ENCODE measurements at places on chromosomes 6 and 20.

DNA sequence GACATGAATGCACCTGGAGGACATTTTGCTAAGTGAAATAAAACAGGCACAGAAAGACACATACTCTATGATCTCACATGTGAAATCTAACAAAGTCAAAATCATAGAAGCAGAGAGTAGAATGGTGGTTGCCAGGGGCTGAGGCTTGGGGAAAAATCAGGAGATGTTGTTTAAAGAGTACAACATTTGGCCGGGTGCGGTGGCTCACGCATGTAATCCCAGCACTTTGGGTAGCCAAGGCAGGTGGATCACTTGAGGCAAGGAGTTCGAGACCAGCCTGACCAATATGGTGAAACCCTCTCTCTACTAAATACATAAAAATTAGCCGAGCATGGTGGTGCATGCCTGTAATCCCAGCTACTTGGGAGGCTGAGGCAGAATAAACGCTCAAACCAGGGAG is 26.0 kb upstream of the LOC128125822 start:
- DNase-seq = no peak

- peak; percentile 79 for DNase-seq
These were observed 24.3 kb upstream of the SCRT2 start for GRCh38 chr20:699811-700338.

DNA sequence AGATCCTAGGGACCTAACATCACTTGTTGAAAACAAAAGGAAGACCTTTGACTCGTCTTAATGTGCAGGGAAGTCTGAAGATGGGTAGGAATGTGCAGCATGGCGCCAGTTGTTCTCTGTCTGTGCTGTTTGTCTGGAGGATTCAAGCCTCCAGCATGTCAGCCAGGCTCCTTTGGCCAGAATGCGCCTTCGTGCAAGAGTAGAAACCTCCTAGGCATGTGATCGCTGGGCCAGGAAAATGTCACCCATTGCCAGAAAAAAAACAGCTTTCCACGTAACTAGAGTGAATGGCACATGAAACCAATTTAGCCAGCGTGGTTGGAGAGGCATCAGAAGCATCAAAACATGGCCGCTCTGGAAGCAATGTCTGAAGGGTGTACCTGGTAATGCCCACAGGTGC is 132.7 kb downstream of the EDN1 start:
- DNase-seq = no peak

- DNase-seq = no peak
These were observed 204.2 kb downstream of the KCNQ5 start for GRCh38 chr6:72826037-72826436.

- DNase-seq = no peak
These were observed 38.2 kb upstream of the SUPT3H start for GRCh38 chr6:45415788-45416518.

DNA sequence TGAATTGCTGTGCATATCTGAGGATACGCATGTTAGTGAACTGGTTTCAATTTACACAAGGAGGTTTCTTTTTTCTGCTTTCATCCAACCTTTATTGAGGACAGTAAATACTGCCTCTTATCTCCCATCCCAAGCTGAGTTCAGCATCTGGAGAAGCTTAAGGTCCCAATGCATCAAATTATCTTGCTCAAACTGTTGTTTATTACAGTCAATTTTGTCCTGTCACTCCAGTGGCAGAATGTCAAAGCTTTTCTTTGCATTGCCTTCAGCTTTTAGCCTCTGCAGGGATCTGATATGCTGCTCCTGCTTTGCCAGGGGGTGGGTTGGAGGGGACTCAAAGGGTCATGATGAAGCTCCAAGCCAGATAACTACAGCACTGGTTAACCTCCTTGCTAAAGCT is 435.4 kb upstream of the SOX4 start:
- no peak for DNase-seq

- DNase-seq = no peak
These were observed 67.9 kb upstream of the THBS2 start for GRCh38 chr6:169321546-169321945.

DNA sequence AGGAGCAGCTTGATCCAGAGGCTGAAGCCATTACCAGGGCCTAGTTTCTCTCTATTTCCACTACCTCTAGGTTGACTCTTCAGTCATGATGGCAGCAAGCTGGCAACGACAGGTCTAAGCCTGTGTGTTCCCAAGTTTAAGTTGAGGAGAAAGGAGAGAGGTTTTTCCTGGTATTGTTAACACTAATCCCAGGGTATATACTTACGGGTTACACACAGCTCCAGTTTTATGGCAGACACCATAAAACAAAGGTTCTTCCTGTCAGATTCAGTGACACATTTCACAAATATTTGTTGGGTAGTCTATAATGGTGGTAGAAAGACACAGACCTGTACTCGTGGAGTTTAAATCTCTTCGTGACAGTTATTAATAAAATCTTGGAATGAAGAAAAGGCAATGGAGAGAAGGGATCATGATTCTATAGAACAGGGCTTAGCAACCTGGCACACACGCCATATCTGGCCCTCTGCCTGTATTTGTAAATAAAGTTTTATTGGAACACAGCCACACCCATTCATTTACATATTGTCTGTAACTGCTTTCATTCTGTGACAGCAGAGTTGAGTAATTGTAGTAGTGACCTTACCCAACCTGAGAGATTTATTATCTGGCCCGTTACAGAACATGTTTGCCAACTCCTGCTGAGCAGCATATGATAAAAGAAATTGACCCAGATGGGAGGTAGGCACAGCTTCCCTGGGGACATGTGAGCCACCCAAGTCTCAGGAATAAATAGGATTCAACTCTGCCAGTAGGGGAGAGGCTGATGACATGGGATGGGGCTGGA is 323.3 kb downstream of the CDH4 start:
- no peak for DNase-seq

DNA sequence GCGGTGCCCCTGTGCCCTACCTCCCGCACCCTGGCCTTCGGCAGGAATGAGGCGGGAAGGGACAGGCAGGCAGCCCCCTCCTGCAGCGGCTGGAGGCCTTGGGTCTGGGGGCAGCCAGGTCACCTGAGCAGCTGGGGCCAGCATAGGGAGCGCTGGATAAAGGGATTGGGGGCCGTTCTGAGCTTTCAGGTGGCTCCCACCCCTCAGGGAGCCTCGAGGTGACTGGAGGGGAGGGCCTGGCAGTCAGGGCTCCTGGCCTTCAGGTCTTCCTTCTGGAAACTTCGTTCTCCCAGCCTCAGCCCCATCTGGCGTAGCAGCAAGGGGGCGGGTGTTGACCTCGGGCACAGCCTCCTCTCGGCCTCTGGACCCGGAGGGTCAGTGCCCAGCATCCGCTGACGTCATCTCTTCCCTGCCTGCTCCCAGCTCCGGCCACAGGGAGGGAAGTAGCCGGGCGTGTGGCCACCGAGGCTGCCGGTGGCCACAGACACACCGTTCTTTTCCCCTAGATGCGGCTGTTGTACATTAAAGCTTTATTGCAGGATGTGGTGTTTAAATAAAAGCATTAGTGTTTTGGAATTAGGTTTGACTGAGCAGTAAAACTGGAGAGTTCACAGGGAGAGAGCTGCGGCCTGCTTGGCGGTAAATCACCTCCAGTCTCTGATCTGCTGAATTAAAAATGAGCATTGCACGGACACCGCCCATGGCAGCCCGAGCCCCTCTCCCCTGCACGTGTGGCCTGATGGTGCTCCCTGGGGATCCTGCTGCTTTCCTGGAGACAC is 80.0 kb upstream of the GATA5 start:
- peak; percentile 62 for DNase-seq

GRCh38 chr6:35718375-35718736 is 18.5 kb upstream of the ARMC12 start:
- DNase-seq = peak; percentile 75

DNA sequence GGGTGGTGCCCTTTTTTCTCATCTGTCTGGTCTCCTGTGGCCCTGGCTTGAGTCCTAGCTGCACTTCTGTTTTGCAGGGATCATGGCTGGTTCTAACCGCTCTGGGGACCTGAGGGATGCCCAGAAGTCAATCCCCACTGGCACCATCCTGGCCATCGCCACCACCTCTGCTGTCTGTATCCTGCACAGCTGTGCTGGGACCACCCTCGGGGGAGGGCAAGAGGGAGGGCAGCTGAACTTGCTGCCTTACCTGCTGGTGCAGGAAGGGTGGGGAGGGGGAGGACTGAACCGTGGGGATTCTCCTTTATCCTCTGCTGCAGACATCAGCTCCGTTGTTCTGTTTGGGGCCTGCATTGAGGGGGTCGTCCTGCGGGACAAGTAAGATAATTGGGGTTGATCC is 14.5 kb downstream of the SLC12A5 start:
- no peak for DNase-seq

- no peak for DNase-seq
These were observed 157.4 kb downstream of the OGFRL1 start for GRCh38 chr6:71446057-71446456.

DNA sequence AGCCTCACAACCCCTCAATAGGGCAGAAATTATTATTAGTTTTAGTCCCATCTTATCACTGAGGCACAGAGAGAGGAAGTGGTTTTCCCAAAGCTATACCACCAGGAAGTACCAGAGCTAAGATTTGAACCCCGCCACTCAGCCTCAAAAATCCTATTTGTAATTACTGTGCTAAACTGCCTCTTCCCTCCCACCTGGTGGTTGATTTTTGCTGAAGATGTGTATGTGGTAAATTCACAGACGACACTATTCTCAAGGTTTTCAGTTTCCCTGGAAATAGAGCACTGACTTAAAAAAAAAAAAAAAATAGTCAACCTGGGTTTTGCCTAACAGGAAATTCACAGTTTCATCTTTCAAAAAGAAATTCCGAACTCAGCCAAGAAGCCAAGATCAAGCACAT is 57.9 kb downstream of the TSHZ2 start:
- DNase-seq = no peak

DNA sequence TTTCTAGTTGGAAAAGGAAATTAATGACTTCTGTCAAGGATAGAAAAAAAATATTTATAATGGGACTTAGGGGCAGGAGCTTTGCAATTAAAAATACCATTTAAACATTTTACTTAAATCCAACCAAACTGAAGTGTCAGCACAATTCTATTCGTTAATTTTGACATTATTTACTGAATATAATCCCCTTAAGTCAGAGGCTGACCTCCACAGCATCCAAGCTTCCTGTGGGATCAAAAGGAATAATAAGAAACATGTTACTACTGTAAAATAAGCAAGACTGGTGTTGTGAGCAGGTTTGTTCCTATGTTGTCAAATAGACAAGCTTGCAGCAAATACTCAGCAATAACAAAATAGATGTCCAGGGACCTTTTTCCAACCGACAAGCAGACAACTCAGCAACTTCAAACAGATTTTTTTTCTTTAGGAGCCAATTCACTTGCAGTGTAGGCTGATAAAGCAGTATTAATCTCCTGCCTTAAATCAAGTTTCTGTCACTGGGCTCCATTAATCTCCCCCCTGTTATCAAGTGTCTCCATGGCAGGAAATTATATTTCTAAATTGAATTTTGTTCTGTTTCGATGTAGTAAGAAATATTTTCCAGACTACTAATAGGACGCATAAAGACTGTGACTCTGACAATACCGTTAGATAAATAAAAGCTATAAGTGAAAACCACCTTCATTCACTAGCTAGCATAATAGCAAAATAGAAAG is 157.4 kb downstream of the HACE1 start:
- no peak for DNase-seq

- DNase-seq = no peak
These were observed 31.4 kb downstream of the EDN3 start for GRCh38 chr20:59331721-59332329.

DNA sequence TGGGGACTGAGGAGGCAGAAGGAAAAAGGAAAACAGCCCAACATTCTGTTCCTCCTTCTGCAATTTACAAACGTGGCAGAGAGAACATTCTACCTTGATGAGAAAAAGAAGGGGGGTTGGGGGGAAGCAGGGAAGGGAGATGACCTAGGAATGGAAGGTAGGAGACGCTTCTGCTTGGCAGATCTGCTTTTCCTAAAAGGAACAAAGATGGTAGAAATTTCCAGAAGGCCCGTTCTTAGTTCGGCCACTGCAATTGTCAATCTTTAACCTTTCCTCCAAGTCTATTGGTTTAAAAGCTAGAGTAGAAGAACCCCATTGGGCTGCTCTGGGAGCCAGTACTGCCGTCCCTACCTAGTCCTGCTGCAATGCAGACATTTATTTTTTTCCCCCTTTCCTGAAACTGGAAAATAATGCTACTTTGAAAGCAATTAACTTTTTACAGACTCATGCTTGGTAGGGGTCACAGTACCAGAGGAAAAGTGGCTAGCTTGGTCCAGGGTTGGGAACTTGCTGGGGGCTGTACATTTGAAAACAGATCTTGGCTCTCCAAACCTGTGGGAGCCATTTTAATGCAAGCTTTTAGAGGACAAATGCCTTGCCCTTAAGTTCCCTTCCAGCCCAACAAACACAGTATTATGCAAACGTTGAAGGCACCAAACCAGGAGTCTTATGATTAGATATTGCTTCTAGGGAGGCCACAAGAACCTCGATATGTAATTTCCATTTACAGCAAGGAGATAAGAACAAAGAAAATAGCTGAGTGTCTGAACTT is 2.6 kb downstream of the ZMYND8 start:
- no peak for DNase-seq

GRCh38 chr6:127247114-127248096 is 19.3 kb upstream of the RNF146 start:
- no peak for DNase-seq

GRCh38 chr6:27669295-27669623 is 196.4 kb upstream of the ZNF184 start:
- DNase-seq = no peak

- DNase-seq = no peak
These were observed 774.5 kb downstream of the EYS start for GRCh38 chr6:64932486-64932885.

DNA sequence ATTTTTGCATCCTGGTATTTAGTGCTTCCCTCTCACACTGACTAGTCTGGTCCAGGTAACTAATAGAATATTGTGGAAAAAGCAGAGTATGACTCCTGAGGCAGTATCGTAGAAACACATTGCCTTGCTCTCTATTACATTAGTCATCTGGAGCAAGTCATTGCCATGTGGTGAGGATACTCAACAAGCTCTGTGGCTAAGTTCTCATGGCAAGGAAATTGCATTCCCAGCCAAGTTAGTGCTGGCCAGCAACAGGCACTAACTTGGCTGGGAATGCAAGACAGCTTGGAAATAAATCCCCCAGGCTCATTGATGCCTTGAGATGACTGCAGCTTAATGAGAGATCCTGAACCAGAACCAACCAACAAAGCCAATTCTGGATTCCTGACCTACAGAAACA is 39.7 kb upstream of the HTR1B start:
- DNase-seq = no peak

DNA sequence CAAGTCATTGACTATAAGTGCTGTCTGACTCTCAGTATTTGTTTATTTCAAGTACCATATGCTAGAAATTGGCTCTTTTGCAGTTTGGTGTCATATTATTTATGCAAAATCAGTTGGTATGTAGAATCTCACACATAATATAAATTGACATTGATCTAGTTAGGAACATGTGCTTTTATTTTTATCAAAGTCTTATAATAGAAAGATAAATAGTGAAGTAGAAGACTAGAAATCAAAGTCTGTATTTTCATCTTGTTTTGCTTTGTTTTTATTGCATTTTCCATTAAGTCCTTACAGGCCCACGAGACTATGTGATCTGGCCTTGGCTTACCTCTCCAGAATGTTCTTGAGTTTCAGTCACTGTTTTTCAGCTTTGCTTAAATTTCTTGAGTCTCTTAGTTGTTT is 300.3 kb downstream of the LAMA2 start:
- no peak for DNase-seq

Data from H7 (cell line).